Left renal cortex interstitium (tissue), 4 donors: ENCODE measurements at places on chromosomes 1 and 21. TPM values are rescaled to one million over a fixed set of nuclear protein-coding genes. Genes with fewer than 3 reads are reported as not detected.

The COL9A2 gene
- polyA plus RNA-seq: 31.8 TPM

The TMPRSS15 gene
- polyA plus RNA-seq: 0.60 TPM

The COL6A2 gene
- 268 TPM for polyA plus RNA-seq

The MROH9 gene
- not detected for polyA plus RNA-seq

The LIN9 gene
- polyA plus RNA-seq: 10.4 TPM

The FAM229A gene
- polyA plus RNA-seq: 7.6 TPM

- no peak for DNase-seq
These were observed 44.7 kb downstream of the PTGFRN start for GRCh38 chr1:116954440-116954839.

- DNase-seq: no peak
These were observed 10.9 kb downstream of the CRCT1 start for GRCh38 chr1:152525080-152525641.

- no peak for DNase-seq
These were observed 84.1 kb downstream of the SPAG17 start for GRCh38 chr1:118100686-118101514.

GRCh38 chr1:9260059-9260766 is 25.6 kb downstream of the H6PD start:
- no peak for DNase-seq

- no peak for DNase-seq
These were observed 467.3 kb upstream of the RGS18 start for GRCh38 chr1:191690931-191691330.

DNA sequence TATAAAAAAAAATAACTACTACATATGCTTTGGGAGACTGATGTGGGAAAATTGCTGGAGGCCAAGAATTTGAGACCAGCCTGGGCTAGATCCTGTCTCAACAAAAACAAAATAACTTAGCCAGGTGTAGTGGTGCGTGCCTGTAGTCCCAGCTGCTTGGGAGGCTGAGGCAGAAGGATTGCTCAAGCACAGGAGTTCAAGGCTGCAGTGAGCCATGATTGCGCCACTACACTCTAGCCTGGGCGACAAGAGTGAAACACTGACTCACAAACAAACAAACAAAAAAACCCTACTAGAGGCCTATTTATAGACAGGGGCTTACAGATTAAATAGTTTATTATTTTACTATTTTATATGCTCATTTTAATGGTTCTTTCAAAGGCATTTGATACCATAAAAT is 80.0 kb downstream of the LHX4 start:
- no peak for DNase-seq

GRCh38 chr1:63628607-63629006 is 35.4 kb downstream of the PGM1 start:
- no peak for DNase-seq

- no peak for DNase-seq
These were observed 18.0 kb upstream of the VSIG8 start for GRCh38 chr1:159880430-159880829.

GRCh38 chr1:179151908-179152682 is 70.2 kb downstream of the TOR3A start:
- DNase-seq: no peak

DNA sequence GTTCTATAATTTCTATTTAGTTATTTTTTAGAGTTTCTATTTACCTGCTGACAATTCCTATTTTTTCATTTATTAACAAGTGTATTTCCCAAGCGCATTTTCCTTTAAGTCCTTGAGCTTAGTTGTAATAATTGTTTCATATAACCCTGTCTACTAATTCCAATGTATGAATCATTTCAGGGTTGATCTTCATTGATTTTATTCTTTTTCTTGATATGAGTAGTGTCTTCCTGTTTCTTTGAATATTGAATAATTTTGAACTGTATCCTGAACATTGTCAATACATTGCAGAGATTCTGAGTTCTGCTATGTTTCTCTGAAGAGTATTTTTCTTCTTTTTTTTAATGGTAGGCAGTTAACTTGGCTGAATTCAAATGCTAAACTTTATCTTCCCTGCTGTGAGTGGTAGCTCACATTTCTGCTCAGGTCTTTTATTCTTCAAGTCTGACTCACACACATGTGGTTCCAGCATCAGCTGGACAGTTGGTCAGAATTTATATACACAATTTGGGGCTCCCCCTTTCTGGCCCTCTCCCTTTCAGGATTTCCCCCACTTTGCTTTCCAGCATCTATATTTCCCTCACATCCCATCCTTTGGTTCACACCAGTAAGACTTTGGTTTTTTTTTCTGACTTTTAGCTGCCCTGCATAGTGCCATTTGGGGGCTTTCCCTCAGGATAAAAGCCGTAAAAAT is 54.4 kb upstream of the WDR26 start:
- no peak for DNase-seq

DNA sequence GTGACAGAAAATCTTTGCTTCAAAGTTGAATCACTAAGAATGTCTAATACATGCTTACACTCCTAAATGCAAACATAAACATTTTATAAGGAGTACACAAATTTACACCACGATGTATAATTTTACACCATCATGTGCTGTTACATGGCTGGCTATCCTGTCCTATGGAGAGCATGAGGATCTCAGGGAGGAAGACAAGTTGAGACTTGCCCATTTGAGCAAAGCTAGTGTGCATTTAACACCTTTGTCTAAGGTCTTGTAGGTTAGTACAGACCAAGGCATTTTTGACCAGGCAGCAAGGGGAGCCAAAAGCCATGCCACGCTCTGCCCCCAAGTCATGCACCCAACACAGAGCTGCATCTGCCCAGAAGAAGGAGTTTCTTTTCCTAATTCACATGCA is 14.5 kb upstream of the COG2 start:
- DNase-seq: no peak

- no peak for DNase-seq
These were observed 15.1 kb downstream of the S100A7A start for GRCh38 chr1:153431427-153431826.

DNA sequence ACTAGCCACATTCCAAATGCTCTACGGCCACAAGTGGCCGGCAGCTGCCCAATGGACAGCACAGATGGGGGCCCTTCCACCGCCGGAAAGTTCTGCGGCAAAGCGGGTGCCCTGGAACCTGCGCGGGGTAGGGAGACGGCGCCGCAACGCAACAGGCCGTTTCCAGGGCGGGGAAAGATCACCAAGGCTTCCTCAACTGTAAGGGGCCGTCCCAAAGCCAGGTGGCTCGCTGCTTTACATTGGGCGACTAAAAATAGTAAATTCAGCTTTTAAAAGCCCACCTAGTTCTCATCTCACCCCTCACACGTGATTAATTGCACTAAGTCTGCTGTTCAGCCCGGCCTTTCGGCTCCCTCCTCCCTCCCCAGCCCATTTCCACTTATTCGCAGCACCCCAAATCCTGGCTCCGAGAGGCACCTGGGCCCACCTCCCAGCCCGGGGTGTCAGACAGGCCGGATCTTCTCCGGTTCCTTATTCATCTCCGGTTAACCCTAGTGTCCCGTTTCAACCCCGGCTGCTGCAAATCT is 643 bp downstream of the CFAP298 start:
- no peak for DNase-seq

- DNase-seq: no peak
These were observed 147.8 kb upstream of the MAP1LC3C start for GRCh38 chr1:242146652-242147051.

- DNase-seq: no peak
These were observed 15.4 kb downstream of the ST7L start for GRCh38 chr1:112603541-112603940.

- DNase-seq: no peak
These were observed 4.2 kb downstream of the SPSB1 start for GRCh38 chr1:9296850-9297249.

DNA sequence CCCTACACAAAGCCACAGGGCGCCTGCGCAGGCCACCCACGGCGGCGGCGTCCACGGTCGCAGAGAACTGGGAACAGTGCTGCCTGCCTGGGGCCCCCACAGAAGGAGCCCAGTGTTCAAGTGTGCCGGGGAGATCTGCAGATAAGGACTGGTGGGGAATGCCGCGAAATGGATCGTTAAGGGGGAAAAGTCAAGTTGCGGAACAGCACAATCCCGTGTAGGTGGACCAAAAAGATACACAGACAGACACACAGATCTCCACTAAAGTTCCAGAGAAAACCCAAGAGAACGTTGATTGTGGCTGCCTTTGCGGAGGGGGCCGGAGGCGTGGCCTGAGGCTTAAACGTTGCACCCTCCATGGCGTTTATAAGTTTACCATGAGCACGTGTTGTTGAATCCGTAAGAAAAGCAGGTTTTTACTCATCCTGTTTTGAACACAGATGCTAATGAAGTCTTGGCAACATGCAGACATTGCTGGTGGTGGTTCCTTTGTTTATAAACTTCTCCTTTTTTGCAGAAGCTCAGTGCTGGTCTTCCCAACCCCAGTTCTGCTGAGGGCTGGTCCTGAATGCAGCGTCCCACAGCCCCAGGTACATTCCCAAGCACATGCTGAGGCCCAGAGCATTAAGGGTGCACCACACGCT is 4.1 kb downstream of the SPATC1L start:
- no peak for DNase-seq
